ENCODE measurements at places on chromosomes 6 and 20.

DNA sequence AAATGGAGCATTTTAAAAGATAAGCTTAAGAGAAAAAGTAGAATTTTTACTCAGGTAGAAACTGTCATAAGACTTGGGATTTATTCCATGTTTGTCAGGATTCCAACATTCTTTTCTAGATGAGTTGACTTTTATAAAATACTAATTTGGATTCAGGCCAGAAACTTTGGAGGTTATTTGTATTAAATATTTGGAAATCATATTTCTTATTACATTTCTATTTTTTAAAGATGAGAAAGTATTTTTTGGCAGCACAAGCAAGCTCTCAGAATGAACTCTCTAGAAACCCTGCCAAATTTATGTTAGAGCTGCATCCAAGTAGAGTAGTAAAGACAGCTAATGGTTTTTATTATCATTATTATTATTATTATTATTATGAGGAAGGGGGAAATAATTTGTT, 1014.9 kb upstream of the GJE1 start:
- no peak for DNase-seq

DNA sequence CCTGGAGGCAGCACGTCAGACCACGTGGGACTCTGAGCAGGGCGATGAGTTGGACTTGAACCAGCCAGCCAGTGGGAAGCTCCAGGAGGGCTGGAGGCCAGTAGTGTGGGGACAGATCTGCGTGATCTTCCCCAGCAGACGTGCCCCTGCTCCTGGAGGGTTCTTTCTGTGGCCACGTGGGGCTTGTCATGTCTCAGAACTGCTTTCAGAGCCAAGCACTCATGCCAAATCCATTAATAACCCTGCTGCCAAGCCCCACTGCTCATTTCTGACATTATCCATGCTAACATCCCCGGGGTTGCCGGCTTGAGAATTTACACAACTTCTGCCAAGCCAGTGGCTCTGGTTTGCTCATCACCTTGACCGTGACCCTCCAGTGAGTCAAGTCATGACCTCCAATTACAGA, 38.3 kb downstream of the SIRPA start:
- DNase-seq, result no peak

DNA sequence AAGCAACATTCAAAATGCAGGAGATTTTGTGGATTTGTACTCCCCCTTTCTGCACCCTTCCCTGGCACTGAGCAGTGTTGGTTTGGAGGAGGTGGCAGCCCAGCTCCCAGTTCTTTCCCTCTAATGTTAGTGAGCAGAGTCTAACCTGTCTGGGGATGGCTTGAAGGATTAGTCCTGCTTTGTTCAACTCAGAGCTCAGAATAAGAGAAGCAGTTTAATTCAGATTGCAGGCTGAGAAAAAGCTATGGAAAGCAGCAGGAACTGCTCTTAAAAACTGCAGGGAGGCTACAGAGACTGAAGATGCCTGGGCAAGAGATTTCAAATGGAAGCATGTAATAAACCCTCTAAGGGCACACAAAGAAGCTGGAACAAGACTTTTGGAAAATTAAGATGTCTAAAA, 223.4 kb upstream of the GGTLC1 start:
- DNase-seq, result no peak

DNA sequence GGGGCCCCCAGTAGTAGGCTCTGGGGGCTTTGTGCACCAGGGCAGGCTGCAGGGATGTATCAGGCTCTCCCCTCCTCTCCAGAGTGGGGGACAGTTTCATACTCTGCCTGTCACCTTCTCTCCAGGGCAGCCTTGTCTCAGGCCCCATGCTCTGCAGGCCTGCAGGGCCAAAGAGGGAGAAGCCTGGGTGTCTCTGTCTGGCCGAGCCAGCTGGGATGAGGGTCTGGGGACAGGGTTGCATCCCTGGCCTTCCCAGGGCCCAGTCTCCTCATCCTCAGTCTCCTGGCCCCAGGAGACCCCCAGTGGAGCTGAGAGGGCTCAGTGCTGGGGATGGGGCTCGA, 14.8 kb upstream of the IP6K3 start:
- no peak for DNase-seq

DNA sequence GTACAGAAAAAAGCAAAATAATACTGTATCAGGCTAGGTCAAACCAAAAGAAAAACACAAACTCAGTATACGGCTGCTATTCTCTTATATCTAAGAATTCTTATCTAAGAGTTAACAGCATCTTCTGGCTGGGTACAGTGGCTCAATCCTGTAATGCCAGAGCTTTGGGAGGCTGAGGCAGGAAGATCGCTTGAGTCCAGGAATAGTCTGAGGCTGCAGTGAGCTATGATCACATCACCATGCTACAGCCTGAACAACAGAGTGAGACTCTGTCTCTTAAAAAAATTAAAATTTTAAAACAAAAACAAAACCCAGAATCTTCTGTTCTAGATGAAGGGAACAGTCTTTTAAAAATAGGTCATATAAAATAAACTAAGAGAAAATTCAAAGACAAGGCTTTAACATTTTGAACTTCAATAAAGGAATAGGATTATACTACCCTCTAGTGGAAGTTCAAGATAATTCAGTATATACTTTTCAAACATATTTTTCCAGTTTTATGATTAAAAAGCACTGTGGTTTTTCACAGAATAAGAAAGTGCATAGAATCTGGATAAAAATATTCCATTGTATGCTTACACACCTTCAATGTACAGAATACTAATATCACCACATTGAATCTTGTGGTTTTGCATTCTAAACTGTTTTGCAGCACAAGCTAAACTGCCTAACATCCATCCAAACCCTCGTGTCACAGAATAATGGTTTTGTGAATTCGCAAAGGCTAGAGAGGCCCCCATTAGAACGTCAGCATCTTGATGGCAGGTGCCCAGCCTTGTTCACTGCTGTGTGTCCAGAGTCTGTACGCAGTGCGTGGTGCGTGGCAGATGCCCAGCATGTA, 39.3 kb downstream of the DTNBP1 start:
- peak; percentile 50 for DNase-seq

DNA sequence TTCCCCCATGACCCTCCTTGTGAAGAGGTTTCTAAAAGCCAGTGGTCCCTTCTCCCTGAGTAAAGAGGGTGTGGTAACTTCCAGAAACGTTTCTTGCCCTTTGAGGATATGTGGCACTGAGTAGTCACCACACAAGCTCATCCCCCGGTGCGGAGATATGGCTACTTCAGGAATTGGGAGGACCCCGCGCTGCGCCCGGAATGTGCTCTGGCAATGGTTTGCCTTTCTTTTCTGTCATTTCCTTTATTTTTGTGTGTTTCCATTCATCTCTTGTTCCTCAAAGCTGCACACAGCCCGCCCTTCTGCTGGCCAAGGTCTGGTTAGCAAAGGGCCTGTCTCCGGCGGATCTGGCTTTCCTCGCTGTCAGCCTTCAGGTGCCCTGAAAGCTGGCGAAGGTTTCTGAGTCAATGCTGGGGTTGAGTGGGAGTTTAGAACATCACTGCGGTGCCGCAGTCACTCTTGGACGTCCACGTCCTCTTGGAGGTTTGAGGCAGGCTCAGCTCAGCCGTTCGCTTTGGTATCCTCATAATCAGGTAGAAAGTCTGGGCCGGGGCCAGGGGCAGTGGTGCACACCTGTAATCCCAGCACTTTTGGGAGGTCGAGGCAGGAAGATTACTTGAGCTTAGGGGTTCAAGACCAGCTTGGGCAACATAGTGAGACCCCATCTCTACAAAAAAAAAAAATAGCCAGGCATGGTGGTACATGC, 67.2 kb downstream of the TCP11 start:
- no peak for DNase-seq

- DNase-seq, result peak; percentile 36
Measured at GRCh38 chr6:90286884-90287488, 9.7 kb downstream of the BACH2 start.

DNA sequence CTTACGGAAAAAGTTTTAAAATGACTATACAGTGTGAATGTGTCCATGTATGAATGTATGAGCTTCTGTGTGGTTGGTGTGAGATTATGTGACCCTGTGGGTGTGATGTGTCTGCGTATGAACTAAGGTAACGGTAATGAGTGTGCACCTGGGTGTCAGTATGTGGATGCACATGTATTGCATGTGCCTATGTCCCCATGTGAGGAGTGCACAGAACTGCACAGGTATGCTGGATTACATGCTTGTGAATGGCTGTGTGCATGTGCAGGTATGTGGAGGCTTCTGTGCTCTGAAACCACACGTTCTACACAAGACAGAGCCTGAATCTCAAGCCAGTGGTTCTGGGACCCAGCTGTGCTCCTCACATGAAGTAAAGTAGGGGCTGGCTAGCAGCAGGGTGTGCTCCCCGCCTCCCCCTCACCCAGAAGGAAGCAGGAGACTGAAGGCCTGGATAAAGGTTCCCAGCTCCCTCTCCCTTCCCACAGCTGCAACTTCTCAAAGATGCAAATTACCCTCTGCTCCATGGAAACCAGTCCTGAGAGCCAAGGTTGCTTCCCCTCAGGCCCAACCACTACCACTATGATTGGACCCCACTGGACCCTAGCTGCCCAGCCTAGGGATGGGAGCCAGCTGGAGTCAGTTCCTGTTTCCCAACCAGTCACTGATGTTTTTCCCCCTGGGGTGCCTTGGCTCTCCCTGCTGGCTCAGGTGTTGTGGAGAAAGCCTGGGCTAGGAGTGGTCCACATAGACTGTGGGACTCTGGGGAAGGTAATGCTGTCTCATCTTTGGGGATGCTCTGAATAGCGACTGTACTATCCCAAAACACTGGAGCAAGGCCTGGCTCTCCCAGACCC, 24.8 kb upstream of the SPDEF start:
- DNase-seq, result no peak

GRCh38 chr6:21942897-21943296, 349.3 kb downstream of the SOX4 start:
- peak; percentile 15 for DNase-seq

DNA sequence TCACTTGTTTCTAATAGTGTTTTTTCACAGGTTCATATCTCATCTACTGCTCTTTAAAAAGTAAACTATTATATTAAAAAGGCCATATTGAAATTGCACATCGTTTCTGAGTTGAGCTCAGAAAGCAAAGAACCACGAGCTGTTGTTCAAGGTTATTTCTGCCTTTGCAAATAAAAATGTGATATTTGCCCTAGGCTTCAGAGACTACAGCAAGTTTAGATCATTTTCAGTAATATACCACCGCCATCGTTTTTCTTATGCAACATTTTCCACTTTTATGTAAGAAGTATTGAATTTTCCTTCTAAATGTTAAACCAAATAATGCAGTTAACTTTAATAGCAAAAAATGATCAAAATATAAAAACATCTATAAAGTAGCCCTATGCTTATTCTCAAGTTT, 71.1 kb downstream of the DST start:
- no peak for DNase-seq

DNA sequence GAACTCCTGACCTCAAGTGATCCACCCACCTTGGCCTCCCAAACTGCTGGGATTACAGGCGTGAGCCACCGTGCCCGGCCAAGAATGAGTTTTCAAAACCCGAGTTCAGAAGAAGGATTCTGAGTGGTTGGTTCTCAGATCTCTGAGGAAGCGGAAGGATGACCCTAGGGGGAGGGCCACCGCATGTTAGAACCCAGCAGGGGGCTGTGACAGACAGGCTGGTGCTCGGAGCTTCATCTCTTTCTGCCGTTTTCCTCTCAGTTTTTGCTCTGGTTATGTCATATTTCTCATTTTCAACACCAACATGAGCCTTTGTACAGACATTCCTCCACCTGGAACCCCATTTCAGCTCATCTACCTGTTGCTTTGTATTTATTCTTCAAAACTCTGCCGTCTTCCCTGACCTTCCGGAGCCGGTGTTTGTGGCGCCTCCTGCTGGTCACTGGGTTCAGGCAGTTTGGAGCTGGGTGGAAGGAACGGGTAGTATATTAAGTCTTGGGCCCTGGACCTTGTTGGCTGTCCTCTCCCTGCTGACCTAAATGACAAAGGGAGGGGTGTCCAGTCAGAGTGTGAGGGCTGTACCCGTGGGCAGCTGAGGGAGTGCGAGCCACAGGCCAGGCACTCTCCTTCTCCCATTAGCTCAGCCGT, at the start of gene DEFB123:
DEFB123 (plus strand) TSS at position 621 of the 648 bp plus-strand sequence. CDS start 67 bp downstream, outside the sequence.
- no peak for DNase-seq

- no peak for DNase-seq
Measured at GRCh38 chr20:16003310-16003709, 569.9 kb downstream of the KIF16B start.

GRCh38 chr6:17276766-17277165, 4.4 kb upstream of the RBM24 start:
- DNase-seq, result peak; percentile 10

DNA sequence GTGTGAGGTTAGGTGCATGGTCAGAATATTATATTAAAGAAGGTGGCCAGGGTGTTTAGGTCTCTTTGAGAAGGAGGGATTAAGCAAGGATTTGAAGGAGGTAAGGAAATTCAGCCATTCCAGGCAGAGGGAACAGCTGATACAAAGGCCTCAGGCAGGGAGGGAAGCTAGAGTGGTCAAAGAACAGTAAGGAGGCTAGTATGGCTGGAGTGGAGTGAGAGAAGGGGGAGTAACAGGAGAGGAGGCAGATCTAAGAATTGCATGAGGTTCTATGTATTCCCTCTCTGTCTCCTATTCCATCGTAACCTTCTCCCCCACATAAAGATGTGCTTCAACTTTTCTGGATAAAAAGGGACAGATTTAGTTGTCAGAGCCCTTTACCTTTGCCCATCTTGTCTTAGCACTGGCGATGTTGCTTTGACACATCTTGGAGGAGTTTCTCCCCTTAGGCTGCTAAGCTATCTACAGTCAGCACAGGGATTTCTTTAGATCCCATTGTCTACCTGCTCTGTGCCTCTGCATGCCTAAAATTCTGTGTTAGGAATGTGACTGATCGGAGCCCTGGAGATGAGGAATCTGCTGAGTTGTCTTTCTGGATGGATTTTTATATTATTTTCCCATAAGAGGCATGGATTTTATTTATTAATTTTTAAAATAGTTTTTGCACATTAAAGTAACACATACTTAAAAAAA, 59.9 kb downstream of the KLHL31 start:
- DNase-seq, result no peak

- DNase-seq, result no peak
Measured at GRCh38 chr6:10401632-10402223, 13.1 kb downstream of the TFAP2A start.

- DNase-seq, result peak; percentile 22
Measured at GRCh38 chr6:135002229-135002844, 52.3 kb downstream of the HBS1L start.

GRCh38 chr6:158772851-158773371, 46.3 kb downstream of the EZR start:
- peak; percentile 26 for DNase-seq

- DNase-seq, result no peak
Measured at GRCh38 chr20:37837924-37838323, 65.0 kb upstream of the VSTM2L start.

DNA sequence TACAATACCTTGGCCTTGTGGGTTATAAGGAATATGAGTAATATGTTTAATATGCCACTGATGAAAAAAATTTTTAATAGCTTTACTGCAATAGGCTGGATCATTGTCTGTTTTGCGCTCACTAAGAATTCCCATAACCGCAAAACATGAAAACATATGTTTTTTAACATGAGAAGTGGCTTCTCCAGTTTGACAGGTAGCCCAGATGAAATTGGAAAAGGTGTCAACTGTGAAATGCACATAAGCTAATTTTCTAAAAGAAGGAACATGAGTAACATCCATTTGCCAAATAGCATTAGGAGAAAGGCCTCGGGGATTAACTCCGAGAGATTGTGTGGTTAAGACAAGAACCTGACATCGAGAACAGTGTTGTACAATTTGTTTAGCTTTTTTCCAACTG, 4.9 kb downstream of the GLYATL3 start:
- DNase-seq, result no peak

- DNase-seq, result peak; percentile 70
Measured at GRCh38 chr6:2103765-2104523, 141.5 kb downstream of the GMDS start.

Measured in astrocyte of the spinal cord (primary cell).